ENCODE measurements at places on chromosomes 12 and 14. TPM values are rescaled to one million over a fixed set of nuclear protein-coding genes. Genes with fewer than 3 reads are reported as not detected.

The SIX4 gene
- total RNA-seq = 0.54 TPM

The TIMELESS gene
- 7.2 TPM for total RNA-seq

The IGFBP6 gene
- 1.7 TPM for total RNA-seq

The ALX1 gene
- total RNA-seq = 0.11 TPM

The REP15 gene
- total RNA-seq = 15.4 TPM

The SLC22A17 gene
- total RNA-seq = 0.17 TPM

The CATSPERB gene
- total RNA-seq = 0.76 TPM

The SLC2A13 gene
- total RNA-seq = 7.9 TPM

The DAO gene
- not detected for total RNA-seq

The BCL2L14 gene
- total RNA-seq = not detected
